AG20443 (cell line): ENCODE measurements at places on chromosomes 2 and 18.
A peak's percentile ranks its signal among the peaks of the same experiment; 100 is the strongest.

DNA sequence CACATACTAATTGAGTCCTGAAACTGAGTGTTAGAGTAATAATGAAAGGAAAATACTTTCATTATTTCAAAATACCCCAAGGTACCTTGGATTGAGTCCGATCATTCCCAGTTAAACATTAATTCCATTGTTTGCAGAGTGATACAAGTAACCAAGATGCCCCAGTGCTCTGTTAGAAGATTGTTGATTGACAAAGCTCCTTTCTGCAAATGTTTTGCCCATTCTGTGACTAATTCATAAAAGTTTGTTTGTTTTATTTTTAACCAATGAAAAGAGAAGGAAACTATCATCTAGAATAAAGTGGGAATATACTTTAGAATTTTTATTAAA lies 124.0 kb downstream of the GULP1 start:
- DNase-seq, result no peak

GRCh38 chr2:97742381-97742847 lies 29.0 kb downstream of the ZAP70 start:
- DNase-seq, result no peak

GRCh38 chr18:59696311-59697235 lies 650 bp downstream of the CCBE1 start:
- DNase-seq, result peak; percentile 60

- no peak for DNase-seq
Observed at GRCh38 chr2:96870626-96871255, 861 bp upstream of the SEMA4C start.

DNA sequence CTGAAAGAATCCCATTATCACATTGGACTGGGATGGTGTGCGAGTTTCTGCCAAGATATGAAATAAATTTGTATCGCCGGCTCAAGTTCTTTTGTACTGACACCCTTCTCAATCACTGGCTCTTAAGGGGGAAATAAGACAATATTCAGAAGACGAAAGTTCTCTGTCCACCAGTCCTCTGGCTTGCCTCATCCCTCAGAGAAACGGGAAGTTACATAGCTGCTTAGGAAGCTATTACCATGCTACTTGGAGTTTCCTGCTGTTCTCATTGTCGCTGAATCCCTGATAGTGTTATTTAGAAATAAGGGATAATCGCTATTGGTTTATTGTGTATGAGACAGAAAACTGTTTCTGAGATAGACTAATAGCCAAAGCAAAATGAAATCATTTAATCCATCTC lies 205.0 kb upstream of the ZNF521 start:
- no peak for DNase-seq

GRCh38 chr2:37820471-37820986 lies 104.6 kb upstream of the RMDN2 start:
- DNase-seq, result no peak

DNA sequence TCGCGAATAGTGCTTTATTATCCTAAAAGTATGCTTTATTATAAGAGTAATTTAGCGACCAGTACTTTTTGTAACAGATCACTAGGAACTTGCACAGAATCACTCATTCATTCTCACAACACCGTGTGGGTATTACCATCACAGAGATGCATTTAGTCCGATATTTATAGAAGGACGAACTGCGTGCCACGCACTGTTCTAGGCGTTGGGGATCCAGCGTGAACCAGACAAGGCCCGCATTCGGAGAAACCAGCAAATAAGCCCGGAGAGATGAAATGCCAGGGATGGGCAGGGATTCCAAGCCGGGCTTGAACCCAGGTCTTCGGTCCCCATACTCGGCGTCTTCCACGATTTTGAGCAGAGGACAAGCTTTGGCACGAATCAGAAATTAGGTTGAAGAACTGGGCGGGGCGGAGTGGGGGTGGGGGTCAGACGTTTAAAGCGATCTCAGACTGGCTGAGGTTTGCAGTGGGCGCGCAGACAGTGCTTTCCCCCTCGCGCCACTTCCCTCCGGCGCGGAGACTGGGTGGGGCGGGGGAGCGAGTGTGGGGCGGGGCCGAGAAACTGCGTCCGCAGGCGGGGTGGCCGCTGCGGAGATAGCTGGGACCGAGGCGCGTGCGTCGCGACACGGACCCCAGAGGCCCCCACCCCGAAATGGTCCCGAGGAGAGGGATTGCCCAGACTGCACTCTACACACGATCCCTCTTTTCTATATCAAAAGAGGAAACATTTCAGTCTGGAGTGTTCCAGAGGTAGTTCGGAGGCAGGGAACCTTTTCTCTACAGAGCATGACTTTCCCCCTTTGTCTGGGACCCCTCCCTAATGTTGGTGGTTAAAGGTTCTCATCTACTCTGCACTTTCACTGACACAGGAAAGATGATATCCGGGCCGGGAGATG lies 1.1 kb upstream of the CXCR4 start:
- DNase-seq, result peak; percentile 14

DNA sequence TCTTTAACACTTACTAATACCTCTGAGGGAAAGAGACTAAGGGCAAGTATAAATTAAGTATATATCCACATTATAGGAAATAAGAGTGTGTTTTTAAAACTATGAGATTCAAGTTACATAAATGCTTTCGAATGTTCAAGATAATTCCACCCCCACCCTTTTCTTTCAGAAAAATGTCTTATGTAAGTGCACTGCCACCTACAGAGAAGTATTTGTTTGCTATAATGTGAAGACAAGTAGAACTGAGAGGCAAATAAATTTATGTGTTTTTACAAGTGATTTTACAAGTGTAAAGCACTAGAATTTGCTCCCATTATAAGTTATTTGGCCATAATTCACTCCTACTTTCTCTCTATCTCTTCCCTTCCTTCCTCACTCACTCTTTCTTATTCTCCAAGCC lies 99.9 kb upstream of the CRACDL start:
- no peak for DNase-seq

DNA sequence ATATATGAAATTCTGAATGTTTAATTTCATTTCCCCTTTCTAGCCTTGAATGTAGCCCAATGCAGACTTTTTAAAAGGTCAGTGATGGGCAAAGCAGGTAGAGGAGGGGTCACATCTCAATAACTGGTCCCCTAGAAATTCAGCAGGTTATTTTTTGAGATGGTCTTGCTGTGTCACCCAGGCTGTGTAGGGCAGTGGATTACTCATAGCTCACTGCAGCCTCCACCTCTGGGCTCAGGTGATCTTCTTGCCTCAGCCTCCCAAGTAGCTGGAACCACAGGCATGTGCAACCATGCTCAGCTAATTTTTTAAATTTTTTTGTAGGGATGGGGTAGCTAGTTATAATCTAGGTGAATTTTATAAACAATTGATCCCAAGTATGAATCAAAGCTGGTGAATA lies 8.8 kb downstream of the IAH1 start:
- DNase-seq, result no peak

DNA sequence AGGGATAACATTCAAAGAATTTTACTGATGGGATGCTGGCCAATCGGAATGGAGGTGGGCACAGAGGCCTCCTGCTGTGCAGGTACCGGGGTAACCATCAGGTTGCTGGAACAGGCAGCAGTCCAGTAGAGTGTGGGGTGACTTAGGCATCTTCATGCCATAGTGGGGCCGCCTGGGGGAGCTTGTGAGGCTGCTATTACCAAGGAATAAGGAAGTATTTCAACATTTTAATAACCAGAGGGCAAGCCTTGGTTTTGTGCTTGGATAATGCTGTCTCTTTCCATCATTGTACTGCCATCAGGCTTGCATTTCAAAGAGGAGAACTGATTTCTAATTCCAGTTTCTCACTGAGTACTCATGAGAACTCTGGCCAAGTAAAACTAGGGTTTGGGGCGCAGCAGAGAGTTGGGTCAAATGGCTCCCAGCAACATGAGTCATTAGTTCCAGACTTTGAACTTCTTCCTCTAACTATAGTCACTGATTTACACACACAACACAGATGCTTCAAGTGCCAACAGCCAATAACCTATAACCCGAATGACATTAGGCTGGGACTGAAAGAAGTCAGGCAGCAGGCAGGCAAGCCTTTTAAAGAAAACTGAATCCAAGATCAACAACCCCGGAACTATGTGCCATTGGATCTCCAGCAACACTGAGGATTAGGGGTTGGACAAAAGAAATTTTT lies 56.1 kb upstream of the FHL2 start:
- peak; percentile 55 for DNase-seq

- peak; percentile 73 for DNase-seq
Observed at GRCh38 chr18:59623456-59624368, 73.5 kb downstream of the CCBE1 start.

DNA sequence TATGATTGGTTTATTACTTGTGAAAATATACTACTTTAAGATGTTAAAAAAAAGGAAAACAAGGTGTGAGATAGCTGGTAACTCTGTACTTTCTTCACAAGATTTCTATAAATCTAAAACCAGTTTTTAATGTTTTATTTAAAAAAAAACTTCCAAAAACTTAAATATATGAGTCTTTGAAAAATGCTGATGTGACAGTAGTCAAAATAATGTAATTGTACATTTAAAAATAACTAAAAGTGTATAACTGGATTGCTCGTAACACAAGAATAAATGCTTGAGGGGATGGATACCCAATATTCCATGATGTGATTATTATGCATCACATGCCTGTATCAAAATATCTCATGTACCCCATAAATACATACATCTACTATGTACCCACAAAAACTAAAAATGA lies 464.9 kb downstream of the NYAP2 start:
- no peak for DNase-seq

- DNase-seq, result no peak
Observed at GRCh38 chr2:11554399-11554716, 20.5 kb downstream of the GREB1 start.

DNA sequence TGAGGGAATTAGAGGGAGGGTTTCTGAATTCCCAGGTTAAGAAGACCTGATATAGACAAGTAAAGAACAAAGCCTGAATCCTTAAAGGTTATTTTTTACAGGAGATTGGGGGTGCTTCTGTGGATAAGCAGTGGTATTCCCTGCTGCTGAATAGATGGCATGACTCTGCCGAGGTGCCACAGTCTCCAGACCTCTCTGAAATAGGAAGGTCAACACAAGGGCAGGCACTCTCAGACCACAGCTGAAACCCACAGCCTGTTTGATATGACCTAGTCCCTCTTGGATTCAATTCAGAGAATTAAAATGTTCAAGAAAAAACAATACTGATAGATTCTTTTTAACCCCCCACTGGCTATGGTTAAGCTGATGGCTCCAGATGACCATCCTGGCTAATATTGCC lies 259.3 kb downstream of the PTGR3 start:
- no peak for DNase-seq

- peak; percentile 17 for DNase-seq
Observed at GRCh38 chr18:58633874-58634273, 5.0 kb upstream of the ALPK2 start.

DNA sequence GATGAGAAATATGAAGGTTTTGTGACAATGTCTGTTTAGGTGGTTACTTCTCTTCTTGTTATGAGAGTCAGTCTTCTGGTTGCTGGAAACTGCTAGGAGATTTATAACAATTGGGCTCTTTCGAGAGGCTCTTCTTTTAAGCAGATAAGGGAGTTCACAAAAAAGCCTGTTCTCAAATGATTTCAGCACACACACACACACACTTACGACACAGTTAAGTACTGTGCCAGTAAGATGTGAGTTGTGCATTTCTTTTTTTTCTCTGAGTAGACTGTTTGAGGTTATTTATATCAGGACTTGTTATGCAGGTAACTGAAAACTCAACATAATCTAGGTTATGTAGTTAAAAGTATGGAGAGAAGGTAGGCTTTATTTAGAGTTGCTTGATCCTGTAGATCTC lies 49.8 kb downstream of the MSH2 start:
- DNase-seq, result no peak

- peak; percentile 84 for DNase-seq
Observed at GRCh38 chr2:205706769-205707381, 24.6 kb downstream of the NRP2 start.

- DNase-seq, result no peak
Observed at GRCh38 chr2:108244667-108245414, 5.1 kb downstream of the SULT1C3 start.

GRCh38 chr2:26284132-26284531 lies 39.4 kb downstream of the HADHB start:
- peak; percentile 66 for DNase-seq

GRCh38 chr2:240248721-240249422 lies 108.4 kb upstream of the OTOS start:
- DNase-seq, result peak; percentile 1

GRCh38 chr2:239182981-239183791 lies 217.6 kb downstream of the HDAC4 start:
- no peak for DNase-seq

DNA sequence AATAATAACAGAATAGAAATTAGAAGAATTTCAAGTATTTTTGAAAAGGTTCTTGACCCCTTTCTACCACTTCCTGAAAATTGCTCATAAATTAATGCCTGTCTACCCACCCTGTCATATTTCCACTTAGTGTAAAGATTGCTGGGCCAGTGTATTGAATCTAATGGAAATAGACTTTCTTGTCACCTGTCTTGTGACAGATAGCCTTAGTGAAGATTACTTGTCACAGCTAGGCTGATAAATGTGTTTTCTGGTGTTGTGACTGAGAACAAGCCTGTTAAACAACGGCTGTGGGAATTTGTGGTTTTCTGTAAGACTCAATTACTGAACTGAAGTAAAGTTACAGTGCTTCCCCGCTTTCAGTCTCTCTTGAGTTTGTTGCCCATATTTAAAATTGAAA lies 37.0 kb downstream of the PIK3C3 start:
- no peak for DNase-seq

DNA sequence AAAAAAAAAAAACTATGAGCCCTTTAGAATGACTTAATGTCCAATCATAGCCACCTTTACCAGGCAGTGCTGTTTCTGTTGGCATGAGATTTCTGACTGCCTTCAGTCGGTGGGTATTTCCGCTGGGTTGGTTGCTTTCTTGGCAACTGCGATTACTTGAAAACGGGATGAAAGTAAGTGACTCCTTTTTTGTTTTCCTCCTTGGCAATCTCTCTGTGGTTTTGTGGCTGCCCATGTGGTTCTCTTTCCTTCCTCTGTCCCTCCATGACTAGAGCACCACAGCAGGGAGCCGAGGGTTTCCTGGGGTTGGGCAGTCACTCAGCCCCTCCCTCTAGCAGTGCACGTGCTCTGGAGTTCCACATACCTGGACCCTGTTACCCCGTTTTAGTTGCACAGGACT lies 112.1 kb downstream of the KLHL29 start:
- DNase-seq, result no peak

GRCh38 chr2:45816272-45816671 lies 164.8 kb downstream of the PRKCE start:
- peak; percentile 26 for DNase-seq

- peak; percentile 23 for DNase-seq
Observed at GRCh38 chr18:62937065-62937464, 221.7 kb downstream of the PHLPP1 start.

GRCh38 chr2:17621781-17622180 lies 81.3 kb downstream of the VSNL1 start:
- DNase-seq, result peak; percentile 70
